ENCODE measurements at places on chromosomes 2 and 18. TPM values are rescaled to one million over a fixed set of nuclear protein-coding genes. Genes with fewer than 3 reads are reported as not detected.

DNA sequence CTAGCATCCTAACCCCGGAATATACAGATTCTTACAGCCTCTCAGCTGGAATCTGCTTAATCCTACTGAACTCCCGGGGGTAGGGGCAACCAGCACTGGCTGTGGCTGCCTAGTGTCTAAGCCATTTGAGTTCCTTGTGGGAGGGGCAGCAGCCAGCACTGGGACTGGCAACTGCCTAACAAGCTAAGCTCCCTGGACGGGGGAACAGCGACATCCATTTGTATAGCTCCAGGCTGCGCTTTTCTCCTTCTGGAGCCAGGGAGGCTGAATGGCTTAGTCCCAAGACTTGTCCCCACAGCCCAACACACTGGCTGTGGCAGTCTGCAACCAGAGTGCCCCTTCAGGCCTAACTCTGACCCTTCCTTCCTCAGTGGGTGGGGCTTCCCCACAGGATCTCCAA, 787.2 kb downstream of the METTL4 start:
- no peak for DNase-seq

SCLY gene
- total RNA-seq, result 25.6 TPM

DNA sequence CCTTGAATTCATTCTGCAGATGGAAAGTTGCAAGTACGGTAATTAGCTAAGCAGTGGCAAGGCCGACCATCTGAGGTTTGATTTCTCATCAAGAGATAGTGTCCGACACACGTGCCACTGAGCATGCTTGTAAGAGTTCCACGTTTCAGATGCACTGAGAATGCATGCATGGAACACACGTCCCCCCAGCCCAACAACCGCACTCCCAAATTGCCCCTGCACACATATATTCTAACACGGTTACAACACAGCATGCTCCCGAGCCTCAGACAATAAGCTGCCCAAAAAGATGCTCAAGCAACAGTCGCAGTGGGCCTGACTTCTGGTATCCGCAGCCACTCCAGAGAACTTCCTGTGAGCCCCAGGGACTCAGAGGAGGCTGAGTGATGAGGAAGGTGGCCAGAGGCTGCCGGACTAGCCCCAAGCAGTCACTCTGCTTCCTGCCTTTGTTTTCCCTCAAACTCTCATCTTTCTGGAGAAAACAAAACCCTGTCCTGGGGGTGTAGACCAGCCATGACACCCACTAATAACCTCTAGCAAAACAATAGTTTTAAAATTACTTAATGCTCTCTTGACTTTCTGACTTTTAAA, 204.0 kb downstream of the TGIF1 start:
- DNase-seq, result no peak

DNA sequence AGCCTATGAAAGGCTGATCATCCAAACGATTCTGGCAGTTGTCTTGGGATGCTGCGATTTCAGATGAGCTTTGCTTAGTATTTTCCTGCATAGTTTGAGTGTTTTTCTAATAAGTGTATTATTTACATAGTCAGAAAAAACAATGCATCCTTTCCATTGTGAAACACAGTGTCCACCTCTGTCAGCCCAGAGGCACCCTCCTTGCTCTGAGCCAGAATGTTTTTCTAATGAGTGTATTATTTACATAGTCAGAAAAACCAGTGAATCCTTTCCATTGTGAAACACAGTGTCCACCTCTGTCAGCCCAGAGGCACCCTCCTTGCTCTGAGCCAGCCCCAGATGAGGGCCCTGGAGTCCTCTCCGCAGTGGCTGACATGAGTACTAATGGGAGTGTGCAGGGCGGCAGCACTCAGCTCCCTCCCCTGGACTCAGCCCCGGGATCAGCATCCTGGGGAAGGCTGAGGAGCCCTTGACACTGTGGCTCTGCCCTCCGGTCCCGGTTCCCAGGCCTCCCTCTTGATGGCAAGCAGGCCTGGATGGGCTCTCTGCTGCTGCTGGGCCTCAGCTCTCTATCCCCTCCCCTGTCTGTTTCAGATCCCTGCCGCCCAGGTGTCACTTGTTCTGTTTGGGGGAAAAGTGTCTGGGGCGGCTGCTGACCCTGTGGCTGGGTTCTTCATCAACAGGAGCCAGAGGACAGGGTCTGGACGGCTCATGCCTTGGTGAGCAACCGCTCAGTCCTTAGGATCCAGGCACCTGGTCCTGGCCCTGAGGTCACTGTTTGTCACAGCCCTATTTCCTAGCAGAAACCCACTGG, 5.9 kb downstream of the MFSD2B start:
- no peak for DNase-seq

DNA sequence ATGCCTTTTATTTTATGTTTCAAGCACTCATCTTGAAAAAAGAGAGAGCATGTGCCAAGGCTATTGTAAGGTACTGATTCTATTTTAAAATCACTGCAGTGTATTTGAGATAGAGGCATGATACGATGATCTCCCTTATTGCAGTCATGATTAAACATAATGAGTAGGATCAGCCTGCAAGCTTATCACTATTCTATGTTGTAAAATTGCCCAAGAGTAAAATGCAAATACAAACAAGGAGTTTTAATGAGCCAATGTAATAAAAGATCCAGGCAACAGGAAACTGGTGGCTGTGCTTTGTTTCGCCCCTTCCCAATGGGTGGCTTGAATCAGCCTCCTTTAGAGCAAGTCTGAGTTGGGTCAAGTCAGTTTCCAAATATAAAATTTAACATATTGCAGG, 116.4 kb upstream of the RBMS1 start:
- DNase-seq, result no peak

RNF125 gene
- total RNA-seq, result 2.0 TPM

GRCh38 chr18:68234131-68234530, 480.8 kb downstream of the TMX3 start:
- DNase-seq, result no peak

DNA sequence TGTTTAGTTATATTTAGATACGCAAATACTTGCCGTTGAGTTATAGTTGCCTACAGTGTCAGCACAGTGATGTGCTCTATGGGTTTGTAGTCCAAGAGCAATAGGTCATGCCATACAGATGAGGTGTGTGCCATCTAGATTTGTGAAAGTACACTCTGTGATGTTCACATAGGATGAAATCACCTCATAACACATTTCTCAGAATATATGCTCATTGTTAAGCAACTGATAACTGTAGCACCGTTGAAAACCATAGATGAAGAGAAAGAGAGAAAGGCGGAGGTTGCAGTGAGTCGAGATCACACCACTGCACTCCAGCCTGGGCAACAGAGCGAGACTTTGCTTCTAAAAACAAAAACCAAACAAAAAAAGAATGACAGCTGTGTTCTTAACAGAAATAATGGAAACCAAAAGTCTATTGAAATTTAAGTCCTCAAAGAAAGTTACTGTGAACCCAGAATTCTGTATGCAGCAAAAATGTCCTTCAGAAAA, 9.5 kb downstream of the DGKD start:
- DNase-seq, result no peak

DNA sequence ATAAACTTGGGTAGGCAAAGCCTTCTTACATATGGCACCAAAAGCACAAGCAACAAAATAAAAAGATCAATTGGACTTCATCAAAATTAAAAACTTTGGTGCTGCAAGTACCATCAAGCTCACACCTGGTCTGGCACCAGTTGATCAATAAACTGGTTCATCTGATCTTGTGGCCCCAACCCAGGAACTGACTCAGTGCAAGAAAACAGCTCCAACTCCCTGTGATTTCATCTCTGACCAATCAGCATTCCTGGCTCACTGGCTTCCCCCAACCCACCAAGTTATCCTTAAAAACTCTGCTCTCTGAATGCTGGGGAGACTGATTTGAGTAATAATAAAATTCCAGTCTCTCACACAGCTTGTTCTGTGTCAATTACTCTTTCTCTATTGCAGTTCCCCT, 8.4 kb downstream of the EPG5 start:
- no peak for DNase-seq

- DNase-seq, result no peak
Measured at GRCh38 chr2:148654435-148654834, 9.9 kb downstream of the EPC2 start.

DNA sequence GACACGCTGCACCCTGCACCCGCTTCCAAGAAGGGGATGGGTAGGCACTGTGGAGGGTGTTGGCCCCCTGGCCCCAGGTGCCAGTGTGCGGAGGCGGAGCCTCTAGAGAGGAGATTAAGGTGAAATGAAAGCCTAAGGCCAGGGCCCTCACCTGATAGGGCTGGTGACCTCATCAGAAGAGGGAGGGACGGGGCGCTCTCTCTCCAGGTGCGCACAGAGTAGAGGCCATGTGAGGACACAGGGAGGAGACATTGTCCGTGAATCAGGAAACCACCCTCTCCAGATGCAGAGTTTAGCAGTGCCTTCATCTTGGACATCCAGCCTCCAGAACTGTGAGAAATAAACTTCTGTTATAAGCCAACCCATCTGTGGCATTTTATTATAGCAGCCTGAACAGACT, 62.3 kb downstream of the PSMG2 start:
- no peak for DNase-seq

GRCh38 chr18:58862851-58863538, 1.7 kb upstream of the ZNF532 start:
- DNase-seq, result no peak

MXD1 gene
- total RNA-seq, result 5.6 TPM

DNA sequence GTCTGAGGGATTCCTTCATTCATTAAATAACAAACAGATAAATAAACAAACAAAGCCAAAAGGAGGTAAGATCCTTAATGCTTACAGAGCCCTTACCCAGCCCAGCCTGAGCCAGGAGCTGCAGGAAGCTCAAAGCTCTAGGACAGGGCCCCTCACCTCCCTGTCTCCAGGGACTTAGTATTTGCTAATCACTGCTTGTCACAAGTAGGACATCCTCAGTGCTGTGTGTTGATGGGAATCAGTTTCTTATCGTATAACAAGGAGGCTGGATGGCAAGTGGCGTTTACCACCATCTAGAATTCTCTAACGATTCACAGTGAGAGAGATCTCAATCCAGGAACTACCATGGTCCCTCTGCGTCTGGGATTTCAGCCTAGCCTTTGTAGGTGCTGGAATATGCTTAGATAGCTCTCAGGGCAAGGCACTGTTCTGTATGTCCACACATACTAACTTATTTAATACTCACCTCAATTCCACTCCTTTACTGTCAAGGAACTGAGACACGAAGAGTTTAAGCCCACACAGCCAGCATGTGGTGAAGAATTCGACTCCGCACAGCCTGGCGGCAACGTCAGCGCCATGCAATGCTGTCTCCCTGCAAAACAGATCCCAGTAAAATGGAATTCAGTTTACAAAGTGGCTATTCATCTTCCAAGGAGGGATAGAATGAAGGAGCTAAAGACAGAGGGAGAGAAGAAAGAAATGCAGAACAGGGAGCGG, 164.8 kb downstream of the MYCN start:
- DNase-seq, result no peak

AAK1 gene
- total RNA-seq, result 34.7 TPM

- DNase-seq, result no peak
Measured at GRCh38 chr2:177604271-177605065, 211.9 kb downstream of the AGPS start.

GRCh38 chr2:169259402-169259801, 102.9 kb downstream of the LRP2 start:
- no peak for DNase-seq

DNA sequence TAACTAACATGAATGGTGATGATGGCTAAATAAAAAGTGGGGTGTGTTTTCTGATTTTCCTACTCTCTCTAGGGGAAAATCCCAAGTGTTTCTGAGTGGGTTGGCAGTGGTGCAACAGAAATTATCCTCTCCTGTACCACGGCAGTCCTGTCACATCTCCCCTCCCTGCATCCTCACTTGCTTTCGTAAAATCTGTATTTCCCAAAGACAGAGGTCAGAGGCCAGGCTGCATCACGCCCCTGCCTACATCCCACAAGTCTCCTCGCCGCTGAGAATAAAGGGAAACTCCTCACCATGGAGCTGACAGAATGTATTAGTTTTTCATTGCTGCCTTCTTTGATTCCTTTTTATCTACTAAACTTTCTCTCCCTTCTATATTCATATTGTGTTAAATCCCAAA, 13.1 kb downstream of the FBLN7 start:
- no peak for DNase-seq

DNA sequence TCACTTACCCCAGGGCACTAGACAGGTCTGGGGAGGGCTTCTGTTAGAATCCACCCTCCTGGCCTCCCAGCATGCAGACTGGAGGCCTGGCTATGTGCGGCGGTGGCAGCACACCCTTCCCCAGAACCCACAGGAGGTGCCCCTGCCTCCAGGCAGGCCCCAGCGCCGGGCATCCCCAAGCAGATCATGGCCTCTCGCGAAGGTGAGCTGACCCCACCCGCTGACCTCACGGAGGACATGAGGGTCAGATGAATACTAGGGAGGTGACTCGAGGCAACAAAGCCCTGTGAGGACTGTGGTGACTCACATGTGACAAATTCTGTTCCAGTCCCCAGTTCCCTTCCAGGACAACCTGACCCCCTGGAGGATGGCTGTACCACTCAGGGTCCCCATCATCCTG, 1.9 kb downstream of the MAB21L4 start:
- no peak for DNase-seq

DNA sequence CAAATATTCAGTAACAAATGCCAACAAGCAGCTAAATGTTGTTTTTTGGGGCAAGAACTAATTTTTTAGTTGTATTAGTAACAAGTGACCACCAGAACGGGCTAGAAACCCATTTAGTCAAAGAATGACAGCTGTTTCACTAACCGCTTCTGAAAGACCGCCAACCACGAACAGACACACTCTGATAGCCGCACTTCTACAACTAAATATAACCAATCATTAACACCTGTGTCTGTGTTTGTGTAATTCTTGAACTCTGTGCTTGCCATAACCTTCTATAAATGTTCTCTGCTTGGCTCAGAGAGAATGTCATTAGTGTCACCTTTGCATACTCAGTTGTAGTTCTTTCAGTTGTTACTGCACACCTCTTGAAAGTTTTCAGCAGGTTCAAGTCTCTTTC, 526.3 kb upstream of the LRRTM1 start:
- no peak for DNase-seq

DSG1 gene
- not detected for total RNA-seq
